Uterus (tissue), 4 donors: ENCODE measurements at places on chromosomes 7 and 10.

DNA sequence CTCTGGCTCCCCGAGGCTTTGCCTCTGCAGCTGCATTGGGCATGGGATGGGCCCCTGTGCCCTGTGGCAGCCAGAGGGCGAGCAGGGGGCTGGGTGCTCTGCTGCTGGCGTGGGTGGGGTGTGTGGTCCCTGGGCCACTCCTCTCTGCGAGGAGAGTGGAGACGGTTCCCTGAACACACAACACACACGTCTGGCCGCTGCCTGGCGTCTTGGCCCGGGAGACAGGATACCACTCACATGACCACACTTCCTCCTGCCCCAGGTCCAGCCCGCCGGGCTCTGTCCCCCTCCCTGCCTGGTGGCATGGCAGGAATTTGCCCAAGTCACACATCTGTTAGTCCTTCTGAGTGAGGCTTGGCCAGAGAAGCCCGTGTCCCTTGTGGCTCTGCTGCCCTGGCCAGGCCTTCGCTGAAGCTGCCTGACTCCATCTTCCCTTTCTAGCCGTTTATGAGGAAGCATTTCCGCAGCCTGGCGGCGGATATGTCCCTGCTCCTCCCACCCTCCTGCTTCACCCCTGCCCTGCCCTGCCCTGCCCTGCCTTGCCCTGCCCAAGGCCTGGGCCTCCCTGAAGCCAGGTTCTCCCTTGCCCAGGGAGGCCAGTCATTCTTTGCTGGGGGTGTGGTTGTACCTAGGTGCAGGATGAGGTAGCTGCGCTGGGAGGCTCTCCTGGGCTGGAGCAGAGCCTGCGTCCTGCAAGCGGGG lies 3.0 kb downstream of the BRI3 start:
- peak; percentile 52 for DNase-seq

GRCh38 chr10:7507887-7508726 lies 97.3 kb upstream of the SFMBT2 start:
- DNase-seq = no peak

DNA sequence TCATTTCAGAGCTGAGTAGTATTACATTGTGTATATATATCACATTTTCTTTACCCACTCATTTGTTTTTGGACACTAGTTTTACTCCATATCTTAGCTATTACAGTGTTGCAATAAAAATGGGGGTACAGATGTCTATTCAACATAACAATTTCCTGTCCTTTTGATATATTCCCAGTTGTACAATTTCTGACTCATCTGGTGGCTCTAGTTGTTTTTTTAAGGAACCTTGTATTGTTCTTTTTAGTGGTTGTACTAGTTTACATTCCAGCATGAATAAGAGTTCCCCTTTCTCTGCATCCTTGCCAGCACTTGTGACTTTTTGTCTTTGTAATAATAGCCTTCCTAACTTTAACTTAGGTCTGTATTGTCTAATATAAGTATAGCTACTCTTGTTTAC lies 739.9 kb downstream of the XPNPEP1 start:
- no peak for DNase-seq

GRCh38 chr10:33652870-33653269 lies 318.4 kb upstream of the NRP1 start:
- DNase-seq = no peak

DNA sequence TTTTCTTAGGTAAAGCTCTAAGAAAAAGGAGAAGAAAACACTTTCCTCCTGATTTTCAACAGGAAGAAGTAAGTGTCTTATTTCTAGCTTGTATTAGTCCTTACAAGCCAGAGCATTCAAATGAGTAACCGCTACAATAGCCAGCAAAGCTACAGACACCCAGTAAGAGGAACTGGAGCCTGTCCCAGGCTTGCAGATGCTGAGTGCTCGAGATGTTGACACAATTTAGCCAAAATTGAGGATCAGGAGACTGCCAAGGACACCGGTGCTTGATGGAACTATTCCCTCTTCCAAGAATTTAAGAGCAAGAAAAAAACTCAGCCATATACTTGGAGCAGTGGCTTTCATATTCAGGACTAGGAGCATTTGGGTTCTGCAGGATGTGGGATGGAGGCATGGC lies 149.3 kb upstream of the DPP6 start:
- DNase-seq = no peak

GRCh38 chr10:112390125-112390703 lies 16.3 kb downstream of the ACSL5 start:
- DNase-seq = no peak

- DNase-seq = no peak
These were observed 13.4 kb downstream of the PRKAG2 start for GRCh38 chr7:151863386-151864079.

DNA sequence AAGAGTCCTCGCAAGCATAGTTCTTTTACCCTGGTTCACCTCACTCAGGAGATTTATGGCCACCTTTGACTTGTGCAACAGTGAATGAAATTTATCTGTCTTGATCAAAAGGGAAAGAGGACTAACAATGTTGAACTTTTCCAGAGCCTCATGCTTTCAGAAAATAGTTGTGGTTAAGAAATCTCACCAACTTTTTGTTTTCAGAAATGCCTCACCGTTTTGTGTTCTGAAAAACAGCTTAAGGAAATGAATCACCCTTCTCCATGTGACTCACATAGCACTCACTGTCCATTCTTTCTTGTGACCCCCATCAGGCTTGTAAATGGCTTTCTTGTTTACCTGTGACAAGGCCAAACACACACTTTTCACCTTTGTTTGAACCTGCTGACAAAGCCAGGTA lies 148.6 kb upstream of the FAM3C start:
- peak; percentile 51 for DNase-seq
